ENCODE measurements at places on chromosomes 1 and 21. TPM values are rescaled to one million over a fixed set of nuclear protein-coding genes. Genes with fewer than 3 reads are reported as not detected.

SLC44A5 gene
- 0.52 TPM for total RNA-seq

- DNase-seq = no peak
These were observed 288.7 kb downstream of the SPATA17 start for GRCh38 chr1:217919683-217920388.

GRCh38 chr1:241767737-241768136 lies 80.3 kb upstream of the EXO1 start:
- no peak for DNase-seq

NR1I3 gene
- not detected for total RNA-seq

DNA sequence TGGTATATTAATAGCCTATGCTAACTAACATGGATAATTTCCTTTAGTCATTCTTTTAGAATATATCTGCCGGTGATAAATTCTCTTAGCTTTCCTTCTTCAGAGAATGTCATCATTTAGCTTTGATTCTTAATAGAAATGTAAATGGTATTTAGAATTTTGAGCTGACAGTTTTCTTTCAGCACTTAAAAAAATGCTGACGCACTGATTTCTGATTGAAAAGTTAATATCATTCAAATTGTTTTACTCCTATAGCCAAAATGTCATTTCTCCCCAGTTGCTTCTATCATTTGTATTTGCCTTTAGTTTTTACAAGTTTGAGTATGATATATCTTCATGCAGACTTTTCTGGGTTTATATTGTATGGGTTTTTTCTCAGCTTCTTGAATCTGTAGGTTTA lies 668.0 kb downstream of the LTN1 start:
- DNase-seq = no peak
